Melanocyte of skin (primary cell): ENCODE measurements at places on chromosomes 3 and 15. TPM values are rescaled to one million over a fixed set of nuclear protein-coding genes. Genes with fewer than 3 reads are reported as not detected.

CLDN18 gene
- not detected in 2 replicates for total RNA-seq

BTD gene
- total RNA-seq = 60.9 and 105 TPM in 2 replicates

ZPLD1 gene
- under 0.01 TPM in 1 of 2 replicates, not detected in the other for total RNA-seq

FBLN2 gene
- 0.46 and 0.67 TPM in 2 replicates for total RNA-seq

ISLR gene
- 0.36 TPM in 1 of 2 replicates, not detected in the other for total RNA-seq
